ENCODE measurements at places on chromosomes 2 and 18.
A peak's percentile ranks its signal among the peaks of the same experiment; 100 is the strongest.

- no peak for DNase-seq
Measured at GRCh38 chr2:222447131-222447530, 22.8 kb downstream of the SGPP2 start.

- no peak for DNase-seq
Measured at GRCh38 chr2:240795454-240795853, 24.6 kb downstream of the KIF1A start.

DNA sequence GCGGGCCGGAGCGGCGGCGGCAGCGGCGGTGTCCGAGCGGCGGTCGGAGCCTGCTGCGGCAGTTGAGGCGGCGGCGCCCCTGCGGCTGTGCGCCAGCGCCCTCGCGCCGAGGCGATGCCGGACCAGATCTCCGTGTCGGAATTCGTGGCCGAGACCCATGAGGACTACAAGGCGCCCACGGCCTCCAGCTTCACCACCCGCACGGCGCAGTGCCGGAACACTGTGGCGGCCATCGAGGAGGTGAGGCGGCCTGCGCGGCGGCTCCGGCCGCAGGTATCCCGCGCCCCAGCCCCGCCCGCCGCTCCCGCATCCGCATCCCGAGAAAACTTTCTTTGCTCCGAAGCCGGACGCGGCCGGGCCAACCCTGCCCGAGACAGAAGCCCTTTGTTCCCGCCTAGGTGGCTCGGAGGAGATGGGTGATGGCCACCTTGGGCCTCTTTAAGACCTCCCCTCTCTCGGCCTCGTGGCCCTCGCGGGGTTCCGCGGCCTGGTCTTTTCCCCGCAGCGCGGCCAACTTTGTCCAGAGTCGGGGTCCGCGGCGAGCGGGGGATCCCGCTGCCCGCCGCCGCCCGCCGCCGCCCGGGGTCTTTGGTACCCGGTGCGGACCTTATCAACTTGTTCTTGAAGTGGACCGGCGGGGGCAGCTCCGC lies 504 bp downstream of the ASAP2 start:
- peak; percentile 61 for DNase-seq

- DNase-seq, result no peak
Measured at GRCh38 chr2:221529943-221530652, 42.0 kb downstream of the EPHA4 start.

DNA sequence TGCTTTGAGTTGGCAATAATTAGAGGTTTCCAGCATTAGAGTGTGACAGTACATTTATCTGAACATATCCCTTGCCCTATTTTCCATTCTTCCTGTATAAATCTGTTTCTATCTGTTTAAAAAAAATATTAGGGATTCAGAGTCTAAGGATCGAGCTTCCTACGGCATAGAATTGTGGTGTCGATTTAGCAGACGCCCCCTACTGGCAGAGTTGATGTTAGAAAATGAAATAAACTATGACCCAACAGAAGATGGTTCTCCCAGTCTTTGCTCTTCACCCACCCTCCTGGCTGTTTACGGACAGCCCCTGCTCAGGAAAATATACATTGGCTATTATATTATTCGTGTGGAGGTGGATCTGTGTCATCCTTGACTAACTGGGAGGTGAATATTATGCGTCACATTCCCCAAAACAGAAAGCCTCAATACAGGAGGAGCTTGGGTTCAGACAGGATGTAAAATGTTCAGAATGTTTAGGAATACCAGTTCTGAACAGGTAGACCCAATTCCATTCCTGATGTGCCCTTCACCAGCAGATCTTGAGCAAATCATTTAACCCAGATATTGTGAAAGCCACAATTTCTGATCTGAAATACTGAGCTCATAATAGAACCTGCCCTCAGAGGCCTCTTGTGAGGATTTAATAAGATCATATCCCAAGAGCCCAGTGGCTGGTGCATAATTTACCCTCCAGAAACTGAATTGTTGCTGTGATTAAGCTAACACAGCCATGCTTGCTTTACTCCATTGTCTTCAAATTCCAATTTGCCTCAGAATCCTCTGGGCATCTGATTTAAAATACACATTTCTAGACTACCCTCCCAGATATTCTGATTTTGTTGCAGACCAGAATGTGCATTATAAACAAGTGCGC lies 10.8 kb upstream of the ERMN start:
- peak; percentile 58 for DNase-seq

DNA sequence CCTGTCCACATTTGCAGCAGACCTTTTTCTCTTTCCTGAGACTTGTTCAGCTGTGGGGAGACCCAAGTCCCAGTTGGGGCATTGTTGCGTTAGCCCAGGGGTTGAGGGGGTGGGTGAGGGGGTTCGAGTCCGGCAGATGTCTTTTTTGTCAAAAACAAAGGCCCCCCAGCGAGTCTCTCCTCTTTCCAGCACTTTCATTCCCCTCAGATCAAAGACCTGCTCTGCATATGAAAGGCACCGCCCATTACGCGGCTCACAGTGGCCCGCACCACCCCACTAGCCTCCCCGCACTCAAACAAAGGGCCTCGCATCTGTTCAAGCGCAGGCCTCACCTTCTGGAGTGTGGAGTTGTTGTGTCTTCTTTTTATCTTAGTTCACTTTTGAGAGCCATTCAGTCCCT lies 25.2 kb downstream of the TRABD2A start:
- no peak for DNase-seq

Data from stimulated activated effector memory CD8-positive, alpha-beta T cell treated with anti-CD3 and anti-CD28 coated beads, Interleukin-12 subunit alpha, Interleukin-12 subunit beta, amount 100 ng/mL, for 72 hours (primary cell).